ENCODE measurements at places on chromosomes 3 and 15.
A peak's percentile ranks its signal among the peaks of the same experiment; 100 is the strongest.

- DNase-seq = no peak
These were observed 427.1 kb upstream of the C2CD4B start for GRCh38 chr15:62591842-62592838.

- no peak for DNase-seq
These were observed 142.6 kb upstream of the CFAP20DC start for GRCh38 chr3:59192473-59192872.

DNA sequence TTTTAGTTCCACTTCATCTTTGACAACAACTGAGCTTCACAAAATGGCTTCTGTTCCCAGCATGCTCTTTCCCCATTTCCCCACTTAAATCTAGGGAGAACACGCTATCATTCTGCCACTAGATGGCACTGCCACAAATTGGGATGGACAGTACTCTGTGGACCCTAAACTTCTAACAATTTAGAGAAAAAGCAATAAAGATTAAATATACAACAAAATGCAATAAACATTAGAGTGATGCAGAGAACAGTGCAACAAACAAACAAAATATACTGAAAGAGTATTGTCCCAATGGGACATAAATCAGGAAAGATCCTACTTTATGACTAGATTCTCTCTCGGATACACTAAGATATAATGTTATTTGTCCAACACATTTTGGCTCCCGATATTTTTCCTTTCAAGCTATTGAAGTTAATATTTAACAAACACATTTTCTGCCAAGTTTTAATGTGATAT lies 169.7 kb upstream of the TMCO5A start:
- DNase-seq = peak; percentile 25

GRCh38 chr3:31355807-31356206 lies 176.9 kb upstream of the STT3B start:
- DNase-seq = no peak

DNA sequence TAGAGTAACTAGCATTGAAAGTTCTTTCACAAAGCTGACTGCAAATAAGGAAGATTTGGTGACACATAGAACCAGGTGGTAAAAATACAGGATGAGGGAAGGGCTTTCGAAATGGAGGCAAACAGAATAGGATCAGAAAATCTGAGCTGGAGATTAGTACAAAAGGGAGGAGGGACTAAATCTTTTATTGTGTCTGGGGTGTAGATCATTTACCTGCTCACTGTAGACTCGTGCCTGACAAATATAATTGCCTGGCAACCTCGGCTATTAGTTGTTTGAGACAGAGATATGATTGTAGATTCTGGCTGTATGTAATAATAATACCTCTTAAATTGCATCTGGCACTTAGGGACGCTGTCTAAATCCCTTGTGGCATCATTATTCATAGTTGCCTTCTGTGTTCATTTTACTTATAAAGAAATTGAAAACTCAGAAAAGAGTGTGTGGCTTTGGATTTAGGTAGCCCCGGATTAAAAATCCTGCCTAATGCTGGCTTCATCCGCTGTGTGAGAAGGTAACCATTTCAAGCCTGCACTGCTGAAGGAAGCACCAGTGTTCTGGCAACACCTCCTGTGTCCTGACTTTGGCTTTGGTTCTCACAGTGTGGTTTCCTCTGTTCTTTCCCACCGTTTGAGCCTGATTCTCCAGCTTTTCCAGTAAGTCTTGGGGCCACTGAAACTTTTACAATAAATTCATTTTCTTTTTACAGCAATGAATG lies 25.0 kb upstream of the GPR160 start:
- peak; percentile 38 for DNase-seq

DNA sequence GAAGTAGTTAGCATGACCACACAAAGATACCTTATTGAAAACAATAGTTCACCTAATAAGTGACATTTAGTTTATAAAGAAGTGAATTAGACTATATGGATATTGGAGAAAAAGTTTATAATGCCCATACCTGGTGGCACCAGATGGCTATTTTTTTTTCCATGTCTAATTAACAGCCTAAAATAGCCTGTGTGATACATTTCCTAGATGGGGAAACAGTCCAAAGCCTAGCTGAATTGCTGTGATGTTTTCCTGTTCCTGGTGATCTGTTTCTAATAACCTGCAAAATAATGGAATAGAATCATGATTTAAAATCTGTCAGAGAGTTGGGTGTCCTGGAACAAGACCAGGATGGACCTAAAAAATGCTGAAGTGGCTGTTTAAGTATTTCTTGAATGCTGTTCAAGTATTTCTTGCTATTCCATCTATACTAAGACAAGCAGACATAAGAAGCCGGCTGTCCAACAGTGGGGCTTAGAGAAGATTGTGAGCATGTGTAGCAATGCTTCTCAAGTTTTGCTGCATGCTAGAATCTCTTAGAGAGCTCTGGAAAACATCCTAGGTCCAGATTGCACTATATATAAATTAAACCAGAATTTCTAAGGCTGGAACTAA lies 31.3 kb downstream of the LRRC3B start:
- DNase-seq = no peak

DNA sequence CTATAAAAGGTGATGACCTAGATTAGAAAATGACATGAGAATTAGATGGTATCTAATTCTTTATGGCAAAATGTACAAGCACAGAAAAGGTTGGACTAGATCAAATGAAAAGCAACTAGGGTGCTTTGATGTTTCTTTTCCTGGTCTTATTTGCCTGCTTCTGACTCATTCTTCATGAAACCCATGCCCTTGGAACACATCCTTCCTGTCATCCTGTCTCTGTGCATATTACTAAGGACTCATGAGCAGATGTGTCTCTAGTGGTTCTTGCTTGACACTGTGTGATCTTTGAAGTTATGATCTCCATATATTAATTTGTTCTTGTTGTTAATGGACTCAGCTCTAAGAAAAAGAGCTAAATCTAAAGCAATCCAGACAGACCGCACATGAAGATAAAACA lies 314.0 kb downstream of the ERC2 start:
- no peak for DNase-seq

GRCh38 chr3:114552527-114552812 lies 258.6 kb downstream of the TIGIT start:
- DNase-seq = no peak

DNA sequence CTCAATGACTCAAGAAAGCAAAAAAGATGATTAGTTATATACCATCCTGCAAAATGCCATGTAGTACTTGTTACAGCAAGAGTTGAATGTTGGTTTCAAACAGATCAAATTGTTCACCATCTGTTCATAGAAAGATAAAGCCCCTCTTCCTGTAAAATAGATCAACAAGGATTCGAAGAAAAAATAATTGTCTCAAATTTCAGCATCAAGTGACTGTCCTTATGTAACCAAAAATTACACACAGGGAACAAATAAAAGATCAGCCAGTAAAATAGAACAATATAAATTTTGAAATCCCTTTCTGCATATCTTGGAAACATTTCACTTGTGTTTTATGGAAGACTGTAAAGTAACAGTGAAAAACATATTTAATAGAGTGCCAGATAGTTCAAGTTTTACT lies 165.1 kb upstream of the STAC start:
- no peak for DNase-seq

- DNase-seq = peak; percentile 6
These were observed 76.2 kb downstream of the CORO2B start for GRCh38 chr15:68654786-68655560.

- DNase-seq = no peak
These were observed 11.1 kb upstream of the RTP2 start for GRCh38 chr3:187713504-187713903.

All from WERI-Rb-1 (cell line).